Stimulated activated CD4-positive, alpha-beta T cell treated with anti-CD3 and anti-CD28 coated beads, Interleukin-4, amount 100 ng/mL, for 48 hours (primary cell): ENCODE measurements at places on chromosomes 16 and 17.

DNA sequence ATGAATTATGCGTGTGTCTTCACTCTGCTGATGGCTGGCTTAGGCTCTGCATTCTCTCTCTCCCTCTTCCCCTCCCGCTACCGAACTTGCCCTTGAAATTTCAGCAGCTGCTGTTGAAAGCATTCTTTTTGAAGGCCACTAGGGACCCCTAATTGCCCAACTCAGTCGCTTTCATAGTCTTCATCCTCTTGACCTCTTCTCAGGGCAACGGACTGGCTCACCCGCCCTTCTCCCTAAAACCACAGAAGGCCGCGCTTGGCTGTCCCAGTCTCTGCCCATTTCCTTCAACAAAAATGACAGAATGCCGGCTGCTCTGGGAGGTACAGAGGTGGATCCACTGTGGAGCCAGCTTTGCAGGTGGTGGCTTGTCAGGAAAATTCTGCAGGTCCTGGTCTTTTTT is 21.0 kb upstream of the FMNL1 start:
- no peak for DNase-seq

DNA sequence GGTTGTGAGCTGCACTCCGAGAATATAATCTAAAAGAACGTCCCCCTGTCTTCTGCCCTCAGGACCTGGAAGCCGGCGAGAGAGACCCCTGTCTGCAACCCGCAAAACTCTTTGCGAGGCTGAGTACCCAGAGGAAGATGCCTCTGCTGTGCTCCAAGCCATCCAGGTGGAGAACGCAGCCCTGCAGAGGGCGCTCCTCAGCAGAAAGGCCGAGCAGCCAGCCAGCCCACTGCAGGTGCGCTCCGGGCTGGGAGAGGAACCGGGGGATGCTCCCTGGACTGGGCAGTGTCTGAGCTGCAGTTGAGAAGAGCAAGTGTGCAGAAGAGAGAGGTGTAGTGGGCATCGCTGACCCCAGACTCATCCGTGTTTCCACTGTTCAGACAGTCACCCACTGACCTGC is 148.3 kb downstream of the KATNIP start:
- DNase-seq = no peak

- no peak for DNase-seq
These were observed 105.5 kb downstream of the AXIN2 start for GRCh38 chr17:65455972-65456343.

DNA sequence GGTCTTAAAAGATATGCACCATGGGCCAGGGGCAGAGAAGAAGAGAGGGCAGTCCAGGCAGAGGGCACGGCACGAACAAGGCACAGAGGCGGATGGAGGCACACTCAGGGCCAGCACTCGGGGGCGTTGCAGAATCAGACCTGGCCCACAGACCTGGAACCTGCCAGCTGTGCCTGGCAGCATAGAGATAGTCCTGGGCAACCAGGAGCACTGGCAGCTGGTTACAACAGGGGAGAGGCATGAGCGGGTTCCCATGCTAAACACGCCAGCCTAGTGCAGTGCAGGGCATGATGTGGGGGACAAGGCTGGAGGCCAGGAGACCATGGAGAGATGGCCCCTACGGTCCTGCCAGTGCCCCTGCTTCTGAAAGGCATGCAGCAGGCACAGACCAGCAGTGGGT is 56.9 kb upstream of the RBFOX3 start:
- no peak for DNase-seq

DNA sequence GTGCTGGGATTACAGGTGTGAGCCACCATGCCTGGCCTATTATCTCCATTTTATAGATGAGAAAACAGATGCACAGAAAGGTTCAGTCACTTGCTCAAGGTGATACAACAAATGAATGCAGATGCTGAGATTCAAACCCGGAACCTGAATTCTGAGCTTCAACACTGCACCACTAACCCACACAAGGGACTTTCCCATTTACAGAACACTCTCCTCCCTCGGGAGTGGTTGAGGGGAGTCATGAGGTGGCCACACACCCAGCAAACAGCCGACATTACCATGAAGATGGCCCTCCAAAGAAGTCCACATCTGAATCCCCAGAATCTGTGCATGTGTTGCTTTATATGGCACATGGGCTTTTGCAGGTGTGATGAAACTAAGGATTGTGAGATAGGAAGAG is 9.1 kb downstream of the BCL7C start:
- no peak for DNase-seq

GRCh38 chr17:55311767-55312375 is 47.1 kb downstream of the HLF start:
- no peak for DNase-seq

DNA sequence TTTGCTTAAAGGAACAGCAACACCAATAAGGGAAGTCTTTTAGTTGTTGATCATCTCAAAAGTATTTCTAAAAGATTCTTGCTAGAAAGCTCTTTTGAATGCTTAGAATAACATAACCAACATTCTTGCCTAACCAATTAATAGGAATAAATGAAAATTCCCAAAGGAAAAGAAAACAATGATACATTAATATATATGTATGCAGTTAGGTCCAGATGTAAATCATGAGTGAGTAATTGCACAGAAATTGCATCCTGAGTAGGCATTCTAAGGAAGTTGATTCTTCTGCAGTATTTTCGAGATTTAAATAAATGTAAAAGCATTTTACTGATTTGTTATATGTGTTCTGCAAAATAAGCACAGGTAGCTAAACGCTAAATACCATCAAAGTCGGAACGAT is 22.1 kb downstream of the COX10 start:
- DNase-seq = no peak

GRCh38 chr17:64775701-64776570 is 113.8 kb upstream of the SMURF2 start:
- DNase-seq = no peak

DNA sequence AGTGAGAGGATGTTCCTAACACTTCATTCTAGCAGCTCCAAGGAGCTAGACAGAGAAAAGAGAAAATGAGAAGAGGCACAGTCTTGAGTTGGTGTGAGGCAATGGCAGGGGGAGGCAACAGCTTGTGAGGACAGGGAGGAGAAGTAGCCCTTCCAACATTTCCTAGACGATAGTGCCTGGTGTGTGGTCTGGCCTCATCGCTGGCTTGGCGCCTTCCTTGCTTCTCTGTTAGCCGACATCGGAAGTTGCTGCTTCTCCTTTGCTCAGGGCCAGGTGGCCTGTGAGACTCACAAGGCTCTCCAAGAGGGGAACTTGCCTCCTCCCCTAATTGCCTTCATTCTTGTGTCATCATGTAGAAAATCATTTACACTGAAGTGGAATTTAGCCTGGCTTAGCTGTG is 208.7 kb downstream of the MAP2K4 start:
- DNase-seq = no peak

DNA sequence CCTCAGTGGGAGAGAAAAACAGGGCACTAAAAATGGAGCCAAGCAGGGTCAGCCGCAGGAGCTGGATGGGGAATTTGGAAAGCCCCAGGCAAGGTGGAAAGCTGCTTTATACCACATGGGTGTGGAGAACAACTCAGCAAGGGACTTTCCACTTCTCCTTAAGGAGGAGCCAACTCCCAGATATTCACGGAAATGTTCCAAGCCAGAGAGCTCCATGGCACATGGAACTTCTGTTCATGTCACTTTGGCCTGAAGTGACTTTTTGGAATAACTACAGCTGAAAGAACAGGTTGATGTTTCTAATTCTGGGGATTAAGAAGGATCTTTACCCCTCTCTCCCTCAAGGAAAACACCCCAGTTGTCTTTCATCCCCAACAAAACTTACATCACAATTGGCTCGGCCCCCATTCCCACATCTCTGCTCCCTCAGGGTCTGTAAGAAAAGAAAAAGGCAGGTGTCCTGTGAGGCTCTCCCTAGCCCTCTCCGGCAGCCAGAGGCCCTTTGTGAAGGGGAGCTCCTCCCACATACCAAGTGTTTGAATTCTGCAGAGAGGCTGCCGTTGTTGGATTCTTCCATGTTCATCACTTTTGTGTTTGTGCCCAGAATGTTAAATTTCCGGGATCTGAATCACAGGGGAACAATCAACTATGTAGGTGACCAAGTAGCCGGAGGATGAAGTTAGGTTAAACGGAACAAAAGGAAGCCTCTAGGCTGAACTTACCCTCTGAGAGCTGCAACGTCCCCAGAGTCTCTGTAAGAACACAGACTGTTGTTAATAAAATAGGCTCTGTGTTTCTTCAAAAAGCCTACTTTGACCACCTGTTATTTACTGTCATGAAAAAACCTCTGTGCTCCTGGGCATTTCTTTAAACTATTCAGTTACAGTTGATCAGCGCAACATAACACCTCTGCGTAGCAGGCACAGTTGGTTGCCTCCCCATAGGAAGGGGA is 41.0 kb downstream of the STAT5A start:
- DNase-seq = no peak

DNA sequence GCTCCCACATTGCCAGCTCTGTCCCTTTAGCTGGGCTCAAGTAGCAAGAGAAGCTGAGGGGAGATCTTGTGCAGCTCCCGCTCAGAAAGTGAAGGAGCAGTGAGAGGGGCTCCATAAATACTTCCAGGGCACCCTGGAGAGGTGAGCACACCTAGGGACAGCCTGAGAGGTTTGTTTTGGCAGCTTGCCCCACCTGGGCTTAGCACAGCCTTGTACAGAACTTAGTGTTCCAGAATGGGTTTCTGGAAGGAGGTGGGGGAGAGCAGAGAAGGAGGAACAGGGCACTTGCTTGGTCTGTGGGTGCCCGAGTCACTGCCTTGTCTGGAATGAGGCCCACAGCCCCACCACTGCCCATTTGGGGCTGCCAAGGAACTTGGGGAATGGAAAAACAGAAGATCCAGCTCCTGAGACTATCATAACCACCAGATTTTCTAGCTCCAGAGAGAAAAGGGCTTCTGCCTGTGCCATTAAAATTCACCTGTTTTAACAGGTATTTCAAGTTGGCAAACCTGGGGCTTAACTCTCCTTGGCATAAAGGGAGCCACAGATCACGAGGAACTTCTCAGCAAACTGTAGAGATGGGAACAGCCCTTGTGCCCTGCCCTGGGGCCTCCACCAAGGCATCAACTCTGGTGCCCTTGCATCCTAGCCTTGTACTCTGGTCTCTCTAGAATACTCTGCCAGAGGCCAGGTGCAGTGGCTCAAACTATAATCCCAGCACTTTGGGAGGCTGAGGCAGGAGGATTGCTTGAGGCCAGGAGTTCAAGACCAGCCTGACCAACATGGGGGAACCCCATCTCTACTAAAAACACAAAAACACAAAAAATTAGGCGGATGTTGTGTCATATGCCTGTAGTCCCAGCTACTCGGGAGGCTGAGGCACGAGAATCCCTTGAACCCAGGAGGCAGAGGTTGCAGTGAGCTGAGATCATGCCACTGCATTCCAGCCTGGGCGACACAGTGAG is 1.9 kb downstream of the PRR15L start:
- no peak for DNase-seq

GRCh38 chr16:56363781-56364565 is 61.4 kb downstream of the AMFR start:
- no peak for DNase-seq

DNA sequence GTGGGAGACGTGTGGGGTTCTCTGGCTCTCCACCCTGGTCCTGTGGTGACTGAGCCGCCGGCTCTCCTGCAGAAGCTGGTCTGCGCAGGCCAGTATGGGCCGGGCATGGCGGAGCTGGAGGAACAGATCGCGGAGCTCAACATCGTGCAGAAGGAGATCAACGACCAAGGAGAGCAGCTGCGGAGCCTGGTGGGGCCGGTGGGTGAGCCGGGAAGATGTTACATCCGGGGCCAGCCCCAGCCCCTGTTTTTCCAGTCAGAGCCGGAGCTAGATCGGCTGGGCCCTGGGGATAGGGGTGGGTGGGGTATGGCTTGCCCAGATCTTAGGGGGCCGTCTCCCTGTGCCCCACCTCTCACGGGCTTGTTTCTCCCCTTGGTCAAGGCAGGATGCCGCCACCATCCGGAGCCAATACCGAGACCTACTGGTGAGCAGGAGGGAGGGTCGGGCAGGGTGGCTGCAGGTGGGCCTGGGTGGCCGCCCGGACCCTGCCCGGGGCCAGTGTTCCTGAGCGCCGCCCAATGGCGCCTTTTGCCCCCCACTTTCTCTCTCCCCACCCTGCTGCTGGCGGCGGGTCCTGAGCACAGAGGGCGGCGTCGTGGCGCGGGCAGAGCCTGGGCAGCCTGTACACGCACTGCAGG is 5.0 kb downstream of the EVPLL start:
- DNase-seq = no peak

- DNase-seq = no peak
These were observed 117.8 kb downstream of the SLC39A11 start for GRCh38 chr17:72974605-72975232.

GRCh38 chr17:77641718-77642117 is 316.8 kb upstream of the TNRC6C start:
- no peak for DNase-seq

GRCh38 chr17:17328251-17328650 is 25.1 kb downstream of the NT5M start:
- DNase-seq = no peak

GRCh38 chr16:69093974-69094373 is 11.5 kb upstream of the HAS3 start:
- DNase-seq = no peak

- DNase-seq = no peak
These were observed 870.2 kb upstream of the GOT2 start for GRCh38 chr16:59604354-59604753.

- peak; percentile 7 for DNase-seq
These were observed 246.2 kb downstream of the KATNIP start for GRCh38 chr16:27795992-27796614.

- no peak for DNase-seq
These were observed 103.1 kb upstream of the HSBP1 start for GRCh38 chr16:83704656-83705055.

DNA sequence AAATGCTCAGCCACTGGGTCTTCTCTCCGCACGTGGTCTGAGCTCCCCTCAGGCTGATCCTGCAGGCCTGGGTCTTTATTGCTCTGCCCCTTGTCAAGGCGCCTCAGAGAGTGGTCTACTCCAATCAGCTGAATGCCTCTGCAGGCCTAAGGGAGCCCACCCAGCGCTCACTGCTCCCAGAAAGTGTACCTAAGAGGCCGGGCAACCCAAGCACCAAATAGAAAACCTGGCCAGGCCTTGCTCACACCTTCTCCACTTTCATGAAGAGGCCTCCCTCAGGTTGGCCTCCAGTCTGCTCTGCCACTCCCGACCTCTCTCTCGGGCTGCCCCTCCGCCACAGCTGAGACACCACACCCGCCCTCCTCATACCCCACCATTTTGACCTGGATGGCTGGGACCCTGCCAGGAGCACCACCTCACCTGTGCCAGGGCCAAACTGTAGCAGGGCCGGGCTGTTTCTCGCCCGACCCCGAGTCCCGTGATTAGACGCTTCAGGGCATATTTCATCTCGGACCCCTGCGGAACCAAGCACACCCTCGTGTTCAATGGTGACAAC is 665 bp downstream of the MYBBP1A start:
- DNase-seq = no peak

- DNase-seq = peak; percentile 54
These were observed 33.7 kb upstream of the KDM8 start for GRCh38 chr16:27169511-27170071.

GRCh38 chr17:42526031-42526444 is 10.0 kb upstream of the NAGLU start:
- no peak for DNase-seq
